ENCODE measurements at places on chromosomes 12 and 14. TPM values are rescaled to one million over a fixed set of nuclear protein-coding genes. Genes with fewer than 3 reads are reported as not detected.

Gene TAS2R9
- polyA plus RNA-seq: not detected

Gene IAPP
- not detected for polyA plus RNA-seq

Gene SDSL
- polyA plus RNA-seq: 4.1 TPM

Gene MVK
- polyA plus RNA-seq: 33.8 TPM
